ENCODE measurements at places on chromosomes 7 and 10.
A peak's percentile ranks its signal among the peaks of the same experiment; 100 is the strongest.

DNA sequence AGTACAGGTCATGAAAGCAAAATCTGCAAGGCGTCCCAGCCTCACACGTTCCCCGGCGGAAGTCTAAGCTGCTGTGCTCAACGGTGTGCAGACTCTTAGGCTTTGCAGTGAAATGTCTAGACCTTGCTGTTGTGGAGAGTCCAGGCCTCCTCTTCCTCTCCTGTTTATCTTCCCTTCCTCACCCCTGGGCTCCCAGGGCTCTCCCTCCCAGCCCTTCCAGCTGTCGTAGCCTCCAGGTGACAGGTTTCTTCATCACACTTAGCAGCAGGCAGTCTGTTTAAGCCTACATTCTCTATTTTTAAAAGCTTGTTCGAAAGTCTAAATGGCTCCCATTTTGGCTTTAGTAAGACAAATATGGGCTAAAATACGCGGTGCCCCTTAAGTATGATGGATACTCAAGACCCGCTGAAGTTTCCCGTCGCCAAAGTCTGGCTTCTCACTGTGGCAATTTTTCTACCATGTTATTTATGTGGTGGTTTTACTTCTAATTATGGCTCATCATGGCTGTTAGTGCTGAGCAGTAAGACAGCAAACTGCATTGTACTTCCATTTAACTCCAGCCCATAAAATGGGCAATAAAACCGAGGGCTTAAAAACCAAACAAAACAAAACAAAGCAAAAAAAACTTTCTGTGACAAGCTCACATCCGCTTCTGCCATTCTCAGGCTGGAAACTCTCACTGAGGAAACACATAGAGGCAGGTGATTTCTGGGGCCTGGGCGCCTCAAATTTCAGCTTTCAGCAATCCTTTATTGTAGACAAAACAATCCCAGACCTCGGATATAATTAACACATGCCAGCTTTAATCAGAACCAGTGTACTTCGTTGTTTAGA, 243.2 kb downstream of the SNX10 start:
- DNase-seq = no peak

DNA sequence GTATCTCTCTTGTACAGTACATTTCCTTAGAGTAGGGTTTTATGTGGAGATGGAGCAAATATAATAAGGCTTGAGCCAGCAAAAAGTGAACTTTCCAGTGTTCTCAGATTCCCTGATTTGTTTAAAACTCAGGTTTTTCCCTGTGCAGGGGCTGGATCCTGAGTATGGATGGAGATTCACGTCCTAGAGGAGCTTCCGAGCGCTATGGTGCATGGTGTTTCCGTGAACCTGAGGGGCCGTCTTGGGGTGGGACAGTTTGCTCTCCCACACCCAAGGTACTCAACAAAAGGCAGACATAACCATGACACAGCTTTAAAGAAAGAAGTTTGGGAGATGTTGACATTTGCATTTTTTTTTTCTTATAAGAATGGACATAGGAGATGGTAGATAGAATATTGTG, 122.5 kb downstream of the SEC23IP start:
- DNase-seq = no peak

- DNase-seq = no peak
These were observed 152.1 kb downstream of the OAT start for GRCh38 chr10:124266468-124267230.

GRCh38 chr7:142445019-142445686, 187.3 kb upstream of the PRSS58 start:
- peak; percentile 13 for DNase-seq

DNA sequence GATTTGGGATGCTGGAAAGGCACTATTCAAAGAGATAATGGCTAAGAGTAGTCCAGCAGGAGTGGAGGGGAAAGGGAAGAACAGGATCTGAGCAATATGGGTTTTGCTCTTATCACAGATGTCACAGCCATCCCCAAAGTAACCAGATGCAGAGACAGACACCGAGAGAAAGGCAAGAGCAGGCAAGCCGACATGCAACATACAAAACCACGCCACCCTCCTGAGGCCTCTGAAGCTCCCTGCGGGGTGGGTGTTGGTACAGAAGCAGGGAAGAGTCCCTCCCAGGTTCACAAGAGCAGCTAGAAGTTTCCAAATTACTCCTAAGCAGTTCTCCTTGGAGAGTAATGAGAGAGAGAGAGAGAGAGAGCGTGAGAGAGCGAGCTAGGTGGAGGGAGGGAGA, 10.8 kb upstream of the C10orf53 start:
- DNase-seq = no peak

DNA sequence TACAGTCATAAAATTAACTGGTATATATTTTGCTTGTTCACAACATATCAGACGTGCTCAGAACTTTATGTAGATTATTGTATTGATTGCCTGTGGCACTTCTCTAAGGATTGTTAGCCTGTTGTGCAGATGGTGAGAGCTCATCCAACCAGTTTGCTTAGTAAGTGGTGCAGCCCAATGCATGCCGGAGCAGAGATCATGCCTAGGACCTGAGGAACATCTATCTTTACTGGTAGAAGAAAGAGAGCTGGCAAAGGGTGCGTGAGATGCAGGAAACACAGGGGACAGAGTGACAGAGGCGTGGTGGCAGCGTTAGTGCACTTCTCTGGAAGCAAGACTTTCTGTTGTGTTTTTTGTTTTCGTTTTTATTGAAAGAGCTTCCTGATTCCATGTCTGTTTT, 35.9 kb downstream of the CCM2 start:
- DNase-seq = no peak

GRCh38 chr10:90944749-90945148, 23.9 kb upstream of the ANKRD1 start:
- no peak for DNase-seq

- DNase-seq = no peak
These were observed 62.2 kb downstream of the NAMPT start for GRCh38 chr7:106222545-106222944.

DNA sequence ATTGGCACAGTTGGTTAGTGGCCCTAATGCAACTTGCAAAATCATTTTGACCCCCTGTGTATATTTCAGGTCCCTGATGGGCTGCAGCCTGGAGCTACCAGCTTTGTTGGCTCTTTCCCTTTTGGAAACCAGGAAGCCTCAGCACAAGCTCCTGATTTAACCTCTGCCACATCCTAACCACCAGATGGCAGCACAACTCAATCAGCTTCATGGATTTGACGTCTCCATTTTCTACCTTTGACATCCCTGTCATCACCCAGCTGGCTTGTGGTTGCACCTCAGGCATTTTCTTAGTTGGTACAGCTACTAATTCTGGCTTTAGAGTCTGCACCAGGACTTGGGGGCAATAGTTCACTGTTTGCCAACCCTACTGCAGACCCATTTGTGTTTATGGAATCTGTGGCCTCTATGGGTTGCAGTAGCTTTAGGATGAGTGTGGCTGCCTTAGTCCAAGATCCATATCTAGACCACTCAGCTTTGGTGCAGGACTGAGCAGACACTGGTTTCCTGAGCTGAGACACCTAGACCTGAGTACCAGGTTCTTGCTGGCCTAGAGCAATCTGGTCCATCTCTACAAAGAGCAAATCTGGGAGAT, 456.2 kb downstream of the REEP3 start:
- DNase-seq = no peak

GRCh38 chr7:33195264-33195663, 65.9 kb downstream of the BBS9 start:
- DNase-seq = no peak

- DNase-seq = no peak
These were observed 5.1 kb downstream of the DEPP1 start for GRCh38 chr10:44973323-44974081.

GRCh38 chr10:88245974-88246511, 337.1 kb downstream of the RNLS start:
- DNase-seq = no peak

DNA sequence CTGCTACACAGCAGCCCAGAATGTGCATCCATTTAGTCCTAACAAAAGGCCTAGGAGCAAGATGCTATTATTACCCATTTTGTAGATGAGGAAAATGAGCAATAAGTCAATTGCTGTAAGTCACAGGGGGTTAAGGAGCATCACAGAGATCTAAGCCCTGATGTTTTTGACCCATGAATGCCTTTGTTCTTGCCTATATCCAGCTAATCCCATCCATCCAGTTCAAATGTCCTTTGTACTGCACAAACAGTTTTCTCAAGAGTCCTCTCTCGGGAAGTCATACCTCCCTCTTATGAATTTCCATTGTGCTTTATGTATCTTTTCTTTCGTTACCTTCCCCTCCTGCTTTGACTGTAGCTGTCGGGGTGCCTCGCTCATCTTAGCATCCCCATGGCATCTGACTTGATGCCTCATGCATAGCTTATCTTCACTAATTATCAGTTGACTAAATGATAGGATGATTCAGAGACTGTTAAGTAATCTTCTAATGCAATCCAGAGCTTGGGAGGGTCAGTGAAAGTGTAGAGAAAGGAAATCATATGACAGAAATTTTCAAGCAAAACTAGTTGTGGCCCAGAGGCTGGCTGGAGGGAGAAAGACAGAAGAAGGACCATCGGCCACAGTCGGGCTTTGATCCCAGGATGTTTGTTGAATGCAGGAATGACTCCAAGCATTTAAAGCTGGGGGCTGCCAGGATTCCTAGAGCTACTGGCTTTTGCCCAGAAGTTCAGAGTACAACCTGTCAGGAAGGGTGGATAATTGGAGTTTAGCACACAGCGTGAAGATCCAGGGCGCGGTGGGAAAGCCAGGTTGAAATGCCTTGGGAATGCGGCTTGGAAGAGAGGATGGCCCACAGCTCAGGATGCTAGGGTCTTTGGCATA, 23.5 kb downstream of the BLVRA start:
- DNase-seq = no peak

DNA sequence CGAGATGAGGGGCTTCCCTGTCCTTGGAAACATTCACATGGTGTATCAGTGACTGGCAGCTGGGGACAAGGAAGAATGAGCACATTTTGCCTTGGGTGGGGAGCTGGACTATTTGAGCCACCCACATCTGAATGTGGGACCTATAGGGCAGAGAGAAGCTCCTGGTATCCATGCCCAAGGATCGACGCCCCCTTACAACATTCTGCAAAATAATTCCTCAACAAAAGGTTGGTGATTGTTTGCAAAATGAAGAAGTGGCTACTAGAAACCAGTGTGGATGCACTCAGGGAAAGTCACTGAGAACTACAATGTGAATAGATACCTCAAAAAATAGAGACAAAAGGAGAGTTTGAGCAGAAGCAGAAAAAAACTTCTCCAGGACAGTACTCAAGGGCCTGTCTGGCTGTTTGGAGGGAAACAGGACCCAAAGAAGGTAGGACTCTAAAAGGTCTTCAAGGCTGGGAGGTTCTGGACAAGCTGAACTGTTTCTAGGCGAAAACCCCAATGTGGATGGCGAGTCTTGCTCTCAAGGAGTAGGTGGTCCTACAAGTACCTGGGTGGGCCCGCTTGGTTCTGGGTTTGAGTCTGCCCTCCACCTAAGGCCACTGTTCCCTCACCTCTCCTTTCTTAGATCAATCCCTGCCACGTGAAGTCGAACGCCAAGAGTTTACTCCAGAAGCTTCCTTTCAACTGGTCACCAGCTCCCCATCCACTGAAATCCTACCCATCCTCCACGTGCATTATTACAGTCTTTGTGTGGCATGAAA, 125.0 kb upstream of the ZNF746 start:
- DNase-seq = no peak

DNA sequence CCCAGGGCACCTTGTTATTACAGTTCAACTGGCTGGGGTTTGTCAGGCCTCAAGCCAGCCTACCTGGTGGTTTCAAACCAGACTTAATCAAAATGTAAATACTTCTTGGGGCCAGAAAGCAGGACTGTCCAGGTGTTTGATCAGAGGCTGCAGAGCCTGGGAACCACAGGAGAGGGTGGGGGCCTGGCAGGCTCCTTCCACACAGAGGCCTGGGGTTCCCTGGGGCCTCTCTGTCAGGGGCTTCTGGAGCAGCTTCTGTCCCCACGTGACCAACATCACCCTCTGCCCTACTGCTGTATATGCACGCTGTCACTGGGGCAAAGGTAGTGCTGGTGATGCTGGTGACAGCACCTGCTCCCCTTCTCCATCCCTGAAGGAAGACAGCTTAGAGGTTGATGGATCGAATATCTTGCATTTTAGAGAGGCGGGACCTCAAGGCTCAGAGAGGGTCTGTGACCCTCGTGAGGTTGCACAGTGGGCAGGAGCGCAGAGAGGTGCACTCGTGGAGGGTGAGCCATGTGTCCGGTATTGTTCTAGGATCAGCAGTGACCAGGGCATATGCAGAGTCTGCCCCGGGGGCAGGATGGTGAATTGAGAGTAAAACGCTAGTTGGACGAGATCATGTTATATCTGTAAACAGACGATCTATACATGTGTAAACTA, 95.4 kb downstream of the GRK5 start:
- no peak for DNase-seq

DNA sequence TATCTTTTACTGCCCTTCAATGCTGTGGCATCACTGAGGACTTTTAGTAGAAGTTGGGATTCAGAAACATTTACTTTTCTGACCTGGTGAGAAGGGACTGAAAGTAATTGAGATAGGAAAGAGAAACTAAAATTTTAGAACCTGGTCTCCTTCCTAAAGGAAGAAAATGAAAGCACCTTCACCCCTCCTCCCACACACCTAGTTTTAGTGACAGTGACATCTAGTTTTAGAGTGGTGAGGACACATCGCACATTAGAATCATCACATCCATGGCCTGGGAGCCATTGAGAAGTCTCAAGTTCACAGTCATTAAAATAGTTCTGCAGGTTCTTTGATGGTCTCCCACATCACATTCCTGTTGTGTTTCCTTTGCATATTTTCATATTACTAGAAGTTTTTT, 16.1 kb downstream of the TAS2R41 start:
- DNase-seq = no peak

- DNase-seq = no peak
These were observed 18.2 kb downstream of the SEC31B start for GRCh38 chr10:100501423-100501822.

DNA sequence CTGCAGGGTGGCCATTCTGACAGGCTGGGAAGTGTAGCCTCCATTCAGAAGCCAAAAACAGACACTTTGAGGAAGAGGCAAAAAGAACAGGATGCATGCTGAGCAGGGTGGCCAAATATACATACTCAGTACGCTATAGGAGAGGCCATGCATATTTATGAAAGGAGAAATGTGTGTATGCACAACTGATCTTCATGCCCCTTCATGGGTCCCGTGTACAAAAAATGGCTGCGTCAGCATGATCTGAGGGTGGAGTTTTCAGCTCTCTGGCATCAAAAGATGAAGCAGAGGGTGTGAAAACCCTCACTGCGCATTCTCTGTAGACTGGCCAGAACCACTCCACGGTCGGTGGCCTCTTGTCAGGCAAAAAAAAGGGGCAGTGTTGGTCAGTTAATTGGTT, 35.5 kb upstream of the OIT3 start:
- no peak for DNase-seq

- no peak for DNase-seq
These were observed 87.5 kb upstream of the GATAD1 start for GRCh38 chr7:92359801-92360200.

DNA sequence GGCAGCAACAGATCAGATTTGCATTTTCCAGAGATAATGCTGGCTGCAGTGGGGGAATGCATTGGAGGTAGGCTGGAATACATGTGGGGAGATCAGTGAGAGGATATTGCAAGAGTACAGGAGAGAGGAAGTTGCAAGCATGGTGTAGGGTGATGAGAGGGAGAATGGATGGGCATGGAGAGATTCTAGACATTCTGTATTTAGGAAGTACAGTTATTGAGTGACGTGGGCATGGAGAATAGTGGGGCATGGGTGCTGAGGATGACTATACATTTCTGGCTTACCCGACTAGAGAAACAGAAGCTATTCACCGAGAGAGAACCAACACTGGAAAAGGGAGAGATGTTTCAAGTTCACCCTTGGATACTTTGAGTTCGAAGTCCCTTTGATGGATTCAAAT, 116.9 kb upstream of the SVIL start:
- DNase-seq = no peak

- no peak for DNase-seq
These were observed 46.1 kb downstream of the COL28A1 start for GRCh38 chr7:7489546-7489945.

All from activated T-cell treated with anti-CD3 and anti-CD28 coated beads for 4 hours (primary cell).